SK-MEL-5 (cell line): ENCODE measurements at places on chromosomes 2 and 18.

- no peak for DNase-seq
Measured at GRCh38 chr18:76055025-76055424, 440.0 kb downstream of the ZNF516 start.

- no peak for DNase-seq
Measured at GRCh38 chr2:145190031-145190703, 670.2 kb upstream of the ZEB2 start.

- DNase-seq, result no peak
Measured at GRCh38 chr2:37080689-37081088, 3.5 kb downstream of the HEATR5B start.

- DNase-seq, result no peak
Measured at GRCh38 chr18:26757263-26758019, 108.1 kb downstream of the AQP4 start.

DNA sequence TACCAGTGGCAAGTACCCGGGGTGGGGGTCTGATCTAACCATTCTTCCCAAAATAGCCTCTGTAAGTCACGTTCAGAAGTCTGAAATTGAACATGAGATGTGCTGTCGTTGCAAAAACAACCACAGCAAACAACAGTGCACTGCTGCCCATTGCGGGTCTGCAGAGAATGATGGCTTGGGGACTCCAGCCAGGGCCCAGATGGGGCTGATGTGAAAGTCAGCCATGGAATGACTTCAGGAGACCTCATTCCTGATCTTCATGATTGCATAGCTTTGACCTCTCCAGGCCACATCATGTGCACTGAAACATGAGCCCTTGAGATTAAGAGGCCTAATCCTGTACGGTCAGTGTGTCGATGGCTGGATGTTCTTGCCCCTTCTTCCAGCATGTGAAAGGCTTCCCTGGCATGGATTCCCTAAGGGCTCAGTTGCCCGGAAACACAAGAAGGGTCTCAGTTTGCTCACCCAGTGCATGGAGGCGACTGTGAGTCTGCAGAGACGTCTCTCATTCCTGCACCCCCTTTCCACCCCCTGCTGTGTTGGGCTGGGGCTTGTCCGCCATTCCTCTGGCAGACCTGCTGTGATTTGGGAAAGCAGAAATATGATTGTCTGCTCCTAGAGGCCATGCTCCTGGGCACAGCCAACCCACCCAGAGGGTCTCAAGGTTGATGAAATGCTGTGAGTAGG lies 191.6 kb downstream of the SEPTIN10 start:
- no peak for DNase-seq

DNA sequence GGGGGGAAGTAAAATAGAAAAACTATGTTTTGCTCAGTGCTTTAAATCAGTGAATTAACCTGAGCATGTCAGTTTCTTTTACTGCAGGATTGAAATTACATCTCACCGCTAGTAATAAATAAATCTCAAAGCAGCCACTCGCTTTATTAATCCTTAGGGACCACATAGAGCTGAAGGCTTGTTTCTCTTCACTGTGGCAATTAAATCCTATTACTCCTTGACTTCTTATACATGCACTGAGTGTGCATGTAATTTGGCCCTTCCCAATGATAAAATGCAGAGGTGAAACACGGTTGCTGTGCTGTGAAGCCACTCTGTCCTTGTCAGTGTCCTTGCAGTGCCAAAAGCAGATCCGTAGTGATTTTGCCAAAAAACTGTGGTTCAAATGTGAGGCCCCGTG lies 77.1 kb upstream of the RBM44 start:
- DNase-seq, result no peak

DNA sequence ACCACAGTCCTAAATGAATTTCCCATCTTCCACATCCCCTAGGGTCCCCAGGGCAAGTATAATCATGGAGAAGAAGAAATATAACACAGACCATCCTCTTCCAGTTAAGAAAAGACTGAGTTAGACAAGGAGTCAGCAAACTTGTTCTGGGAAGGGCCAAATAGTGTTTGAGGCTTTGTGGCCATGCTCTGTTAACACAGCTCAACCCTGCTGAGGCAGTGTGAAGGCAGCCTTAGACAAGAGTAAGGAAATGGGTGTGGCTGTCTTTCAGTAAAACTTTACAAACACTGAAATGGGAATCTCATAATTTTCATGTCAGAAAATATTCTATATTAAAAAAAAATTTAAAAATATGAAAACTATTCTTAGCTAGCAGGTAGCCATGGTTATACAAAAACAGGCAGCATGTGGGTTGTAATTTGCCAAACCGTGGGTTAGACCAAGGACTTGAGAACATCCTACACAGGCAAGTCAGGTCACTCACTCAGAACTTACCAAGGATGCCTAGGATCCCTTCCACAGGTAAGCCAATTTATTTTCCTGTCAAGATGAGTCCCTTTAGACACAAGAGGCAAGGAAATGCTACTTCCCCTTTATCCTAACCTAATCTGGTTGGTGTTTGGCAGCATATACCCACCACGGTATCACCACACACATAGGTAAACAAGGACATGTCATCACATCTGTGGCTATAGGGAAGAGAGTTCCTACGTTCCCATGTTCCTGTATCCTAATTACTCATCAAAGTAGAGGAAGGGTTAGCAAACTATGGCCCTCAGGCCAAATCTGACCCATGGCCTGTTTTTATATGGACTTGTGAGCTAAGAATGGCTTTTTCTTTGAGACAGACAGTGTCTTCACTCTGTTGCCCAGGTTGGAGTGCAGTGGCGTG lies 31.9 kb downstream of the C2orf74 start:
- DNase-seq, result no peak

- DNase-seq, result no peak
Measured at GRCh38 chr2:231370429-231370748, 25.1 kb upstream of the B3GNT7 start.

- no peak for DNase-seq
Measured at GRCh38 chr2:194260185-194260584, 1396.8 kb upstream of the SLC39A10 start.

DNA sequence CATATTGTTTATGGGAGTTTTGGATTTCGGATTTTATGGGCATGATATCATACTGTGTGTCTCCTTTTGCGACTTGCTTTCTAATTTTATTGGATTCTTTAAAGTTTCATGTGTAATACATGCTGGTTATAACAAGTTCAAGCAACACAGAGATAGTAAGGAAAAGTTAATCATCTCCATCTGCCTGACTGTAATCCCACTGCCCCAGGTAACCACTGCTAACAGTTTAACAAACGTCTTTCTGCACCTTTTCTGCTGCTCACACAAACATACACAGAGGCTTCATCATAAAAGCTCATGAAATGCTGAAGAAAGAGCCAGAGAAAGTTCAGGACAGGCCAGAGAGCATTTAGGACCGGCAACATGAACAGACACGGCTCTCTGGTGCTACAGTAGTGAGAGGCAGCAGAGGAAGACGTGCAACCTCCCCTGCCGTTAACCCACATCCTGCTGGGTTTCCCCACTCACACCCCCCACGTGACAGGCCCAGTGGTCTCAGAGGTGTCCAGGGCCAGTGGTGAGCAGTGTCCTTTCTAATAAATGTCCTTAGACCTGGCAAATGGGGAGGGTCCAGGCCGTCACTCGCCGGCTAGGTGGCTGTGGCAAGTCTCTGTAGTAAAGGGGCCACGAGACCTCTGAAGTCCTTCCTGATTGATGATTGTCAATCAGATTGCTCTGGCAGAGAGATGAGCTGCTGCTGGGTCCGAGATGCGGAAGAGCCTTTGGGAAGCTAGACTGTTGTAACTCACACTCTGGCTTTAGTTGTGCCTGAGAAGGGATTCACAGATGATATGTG lies 43.0 kb upstream of the SLC1A4 start:
- no peak for DNase-seq

GRCh38 chr2:239309398-239310245 lies 91.2 kb downstream of the HDAC4 start:
- DNase-seq, result no peak

- DNase-seq, result no peak
Measured at GRCh38 chr18:46761059-46761769, 4.4 kb upstream of the ST8SIA5 start.

DNA sequence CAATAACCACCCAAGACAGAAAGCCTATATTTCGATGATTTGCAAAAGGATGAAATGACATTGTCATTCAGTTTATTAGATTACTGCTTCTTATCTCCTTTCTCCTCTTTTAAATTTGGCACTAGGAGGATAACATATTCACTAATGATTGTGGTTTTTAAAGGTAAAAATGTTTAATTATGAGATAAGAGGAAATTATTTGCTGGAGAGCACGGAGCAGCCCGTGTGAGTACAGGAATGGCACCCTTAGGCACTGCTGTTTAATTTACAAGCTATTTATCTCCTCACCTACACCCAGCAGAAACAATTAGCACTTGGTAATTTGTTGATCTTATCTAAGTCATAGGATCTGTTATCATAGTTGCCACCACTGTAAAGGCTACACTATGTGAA lies 87.4 kb upstream of the SP3 start:
- no peak for DNase-seq

DNA sequence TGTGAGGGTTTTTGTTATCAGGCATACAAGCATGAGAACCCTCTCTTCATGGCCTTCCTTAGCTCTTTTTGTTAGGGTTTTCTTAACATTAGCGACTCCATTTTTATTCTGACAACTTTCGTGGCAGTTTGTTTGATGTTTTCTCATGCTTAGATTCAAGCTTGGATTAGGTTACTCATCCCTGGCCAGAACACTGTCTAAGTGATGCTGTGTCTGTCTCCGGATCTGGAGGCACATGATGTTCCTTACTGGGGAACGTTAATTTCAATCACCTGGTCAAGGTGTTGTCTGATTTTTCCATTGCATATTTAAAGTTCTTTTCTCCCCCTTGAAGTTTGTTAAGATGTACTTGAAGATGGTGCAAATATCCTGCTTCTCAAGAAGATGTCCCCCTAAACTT lies 40.7 kb downstream of the DYSF start:
- DNase-seq, result no peak

GRCh38 chr18:33837191-33837590 lies 259.2 kb downstream of the ASXL3 start:
- no peak for DNase-seq

GRCh38 chr2:39403311-39403710 lies 33.8 kb downstream of the MAP4K3 start:
- DNase-seq, result no peak

DNA sequence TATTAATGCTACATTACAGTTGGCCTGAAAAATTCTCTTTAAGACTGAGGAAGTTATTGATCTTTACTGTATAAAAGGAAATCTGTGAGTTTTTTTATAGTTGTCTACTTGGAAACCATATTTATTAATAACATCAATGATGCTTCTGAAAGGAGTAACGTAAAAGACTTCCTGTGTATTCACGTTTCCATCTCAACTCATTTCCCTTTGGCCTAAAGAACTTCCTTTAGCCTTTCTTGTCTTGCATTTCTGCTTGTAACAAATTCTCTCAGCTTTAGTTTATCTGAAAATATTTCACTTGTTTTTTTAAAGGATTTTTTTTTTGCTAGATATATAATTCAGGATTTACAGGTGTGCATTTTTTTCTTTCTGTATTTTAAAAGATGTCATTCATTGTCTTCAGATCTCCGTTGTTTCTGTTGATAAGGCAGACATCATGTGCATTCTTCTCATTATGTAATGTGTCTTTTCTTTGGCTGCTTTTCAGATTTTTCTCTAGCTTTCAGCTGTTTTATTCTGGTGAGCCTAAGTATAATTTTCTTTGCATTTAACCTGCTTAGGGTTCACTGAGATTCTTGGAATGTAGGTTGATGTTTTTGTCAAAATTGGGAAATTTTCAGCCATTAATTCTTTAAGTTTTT lies 159.0 kb upstream of the DAPL1 start:
- no peak for DNase-seq

- DNase-seq, result no peak
Measured at GRCh38 chr2:214019229-214019972, 391.5 kb upstream of the VWC2L start.

DNA sequence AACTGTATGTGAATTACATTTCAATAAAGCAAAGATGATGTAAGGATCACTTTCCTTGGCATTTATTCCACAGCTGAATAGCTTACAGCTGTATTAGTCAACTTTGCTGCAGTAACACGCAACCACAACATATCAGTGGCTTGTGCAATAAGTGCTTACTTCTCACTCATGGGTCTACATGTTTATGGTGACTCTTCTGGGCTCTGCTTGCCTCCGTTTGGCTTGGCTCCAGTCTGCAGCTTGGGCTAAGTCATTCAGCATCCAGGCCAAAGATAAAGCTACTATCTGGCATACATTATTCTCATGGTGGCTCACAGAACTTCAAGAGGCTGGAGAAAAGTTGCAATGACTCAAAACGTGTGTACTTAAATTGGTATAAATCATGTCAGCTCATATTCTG lies 355.0 kb downstream of the RNF144A start:
- no peak for DNase-seq

- DNase-seq, result no peak
Measured at GRCh38 chr2:85854166-85854509, 34.7 kb downstream of the ST3GAL5 start.

GRCh38 chr2:117536139-117536538 lies 278.4 kb upstream of the DDX18 start:
- DNase-seq, result peak; percentile 47

DNA sequence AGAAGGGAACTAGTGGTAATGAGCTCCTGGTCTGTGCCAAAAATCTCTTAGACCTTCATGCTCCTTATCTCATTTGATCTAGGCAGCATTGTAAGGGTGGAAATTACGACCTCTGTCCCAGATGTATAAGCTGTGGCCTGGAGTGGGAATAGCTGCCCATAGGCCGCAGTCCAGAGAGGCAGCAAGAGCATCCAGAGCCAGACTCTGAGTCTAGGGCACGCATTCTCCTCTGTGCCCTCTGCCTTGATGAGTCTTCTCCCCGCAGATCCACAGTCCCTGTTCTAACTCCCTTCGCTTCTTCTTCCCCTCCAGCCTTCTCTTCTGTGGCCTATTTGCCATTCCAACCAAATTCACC lies 304.6 kb downstream of the MYCN start:
- no peak for DNase-seq

DNA sequence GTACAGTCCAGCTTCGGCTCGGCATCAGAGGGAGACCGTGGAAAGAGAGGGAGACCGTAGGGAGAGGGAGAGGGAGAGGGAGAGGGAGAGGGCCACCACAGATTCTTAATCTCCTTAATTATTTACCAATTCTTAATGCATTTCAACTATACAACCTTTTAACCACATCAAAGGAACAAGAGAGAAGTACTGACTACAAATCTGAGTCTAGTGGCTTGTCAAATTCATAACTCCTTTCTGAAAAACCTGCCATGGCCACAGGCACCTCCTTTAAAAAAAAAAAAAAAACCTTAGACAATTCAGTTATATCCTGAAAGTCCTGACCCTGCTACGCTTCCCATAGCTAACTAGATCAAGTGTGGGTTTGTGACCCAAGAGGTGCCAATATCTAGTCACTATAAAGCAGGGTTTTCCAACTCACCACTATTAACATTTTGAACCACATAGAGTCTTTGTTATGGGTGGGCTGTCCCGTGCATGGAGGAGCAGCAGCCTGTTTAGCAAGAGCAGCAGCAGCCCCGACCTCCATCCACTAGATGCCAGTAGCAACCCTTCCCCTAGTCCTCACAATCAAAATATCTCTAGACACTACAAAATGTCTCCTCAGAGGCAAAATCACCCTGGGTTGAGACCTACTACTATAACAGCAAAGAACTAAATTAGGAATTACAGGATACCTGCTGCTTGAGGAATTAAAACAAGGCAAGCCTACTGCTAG lies 6.8 kb downstream of the ESCO1 start:
- DNase-seq, result no peak
